ENCODE measurements at places on chromosomes 6 and 20.

DNA sequence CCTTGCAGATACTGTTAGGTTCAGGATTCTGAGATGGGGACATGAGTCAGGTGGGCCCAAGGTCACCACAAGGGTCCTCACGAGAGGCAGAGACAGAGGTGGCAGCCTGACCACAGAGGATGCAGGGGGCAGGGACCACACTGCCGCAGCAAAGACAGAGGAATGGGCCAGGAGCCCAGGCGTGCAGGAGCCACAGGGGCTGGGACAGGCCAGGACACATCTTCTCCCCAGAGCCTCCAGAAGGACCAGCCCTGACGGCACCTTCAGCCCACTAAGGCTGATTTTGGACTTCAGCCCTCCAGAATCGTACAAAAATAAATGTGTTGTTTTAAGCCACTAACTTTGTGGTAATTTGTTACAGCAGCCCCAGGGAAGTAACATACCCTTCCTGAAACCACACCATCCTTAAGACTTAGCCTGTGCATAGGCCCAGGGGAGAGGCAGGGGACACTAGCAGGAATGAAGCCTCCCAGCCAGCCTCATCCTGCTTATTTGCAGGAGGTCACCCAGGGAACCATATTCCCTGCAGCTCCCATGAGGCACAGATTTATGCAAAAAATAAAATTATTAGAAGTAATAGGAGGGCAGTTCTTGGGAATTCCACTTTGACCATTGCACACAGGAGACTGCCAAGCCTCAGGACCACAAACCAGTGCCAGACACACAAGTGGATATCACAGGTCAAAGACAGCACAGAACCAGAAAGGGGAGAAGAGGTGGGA, 119.3 kb upstream of the CST7 start:
- DNase-seq = no peak

- no peak for DNase-seq
These were observed 225.5 kb downstream of the SYNDIG1 start for GRCh38 chr20:24694727-24695528.

GRCh38 chr6:106525107-106525881, 104.0 kb downstream of the RTN4IP1 start:
- DNase-seq = no peak

GRCh38 chr20:20210327-20210726, 157.6 kb upstream of the INSM1 start:
- DNase-seq = no peak

DNA sequence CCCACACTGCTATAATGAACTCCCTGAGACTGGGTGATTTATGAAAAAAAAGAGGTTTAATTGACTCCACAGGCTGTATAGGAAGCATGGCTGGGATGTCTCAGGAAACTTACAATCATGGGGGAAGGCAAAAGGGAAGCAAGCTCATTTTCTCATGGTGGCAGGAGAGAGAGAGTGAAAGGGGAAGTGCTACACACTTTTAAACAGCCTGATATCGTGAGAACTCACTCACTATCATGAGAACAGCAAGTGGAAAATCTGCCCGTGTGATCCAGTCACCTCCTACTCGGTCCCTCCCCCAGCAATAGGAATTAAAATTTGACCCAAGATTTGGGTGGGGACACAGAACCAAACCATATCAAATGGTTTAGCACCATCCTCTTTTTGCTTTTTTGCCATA, 116.6 kb upstream of the CEP162 start:
- no peak for DNase-seq

DNA sequence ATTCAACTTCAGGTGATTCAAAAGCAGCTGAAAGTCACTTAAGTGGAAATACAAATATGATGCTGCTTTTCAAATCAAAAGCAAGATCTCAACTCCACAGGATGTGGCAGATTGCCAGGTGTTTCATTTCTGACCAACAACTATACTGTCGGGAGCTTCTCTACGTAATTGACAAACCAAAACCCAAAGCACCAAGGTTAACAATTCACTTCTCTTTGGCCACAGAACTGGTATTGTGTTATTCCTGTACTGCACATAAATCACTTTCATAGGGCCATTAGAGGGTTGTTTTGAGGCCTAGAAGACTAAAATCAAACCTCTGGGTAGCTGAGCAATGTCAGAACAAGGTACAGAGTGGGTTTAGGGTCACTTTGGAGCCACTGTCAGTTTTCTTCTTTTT, 169.7 kb downstream of the HAO1 start:
- no peak for DNase-seq

DNA sequence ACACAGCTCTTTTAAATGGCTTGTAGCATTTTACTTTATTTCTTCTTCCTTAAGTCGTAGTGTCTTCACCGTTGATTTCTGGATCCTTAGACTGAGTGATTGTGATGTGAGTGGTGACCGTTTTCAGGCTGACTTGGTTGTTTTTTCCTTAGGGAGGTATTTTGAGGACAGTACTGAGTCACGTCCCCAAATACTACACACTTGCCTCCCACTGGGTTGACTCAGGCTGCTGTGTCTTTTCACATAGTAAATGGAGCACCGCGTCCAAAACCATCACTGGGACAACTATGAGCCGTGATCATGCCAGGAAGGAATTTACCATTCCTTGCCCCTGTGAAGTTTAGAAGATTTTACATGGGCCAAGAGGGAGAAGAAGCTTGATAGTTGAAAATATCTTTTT, 174.1 kb downstream of the FARS2 start:
- no peak for DNase-seq
